ENCODE measurements at places on chromosomes 11 and 22.
A peak's percentile ranks its signal among the peaks of the same experiment; 100 is the strongest.

DNA sequence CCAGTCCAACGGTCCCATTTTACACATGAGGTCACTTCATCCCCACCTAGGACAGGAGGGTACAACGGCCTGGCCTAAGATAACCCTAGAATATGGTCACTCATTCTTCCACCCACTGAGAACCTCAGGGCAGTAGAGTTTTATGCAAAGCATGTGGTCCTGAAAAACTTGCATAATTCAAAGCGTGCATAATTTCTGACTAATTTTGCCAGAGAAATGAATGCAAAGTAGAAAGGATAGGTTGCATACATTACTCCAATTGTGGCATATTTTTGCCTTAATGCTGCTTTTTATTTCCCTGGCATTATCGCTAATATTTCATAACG is 32.5 kb upstream of the SLC35C1 start:
- peak; percentile 20 for DNase-seq

- DNase-seq: no peak
Measured at GRCh38 chr22:20279662-20280134, 11.6 kb upstream of the RTN4R start.

GRCh38 chr22:39707816-39708215 is 137.3 kb downstream of the CACNA1I start:
- no peak for DNase-seq

DNA sequence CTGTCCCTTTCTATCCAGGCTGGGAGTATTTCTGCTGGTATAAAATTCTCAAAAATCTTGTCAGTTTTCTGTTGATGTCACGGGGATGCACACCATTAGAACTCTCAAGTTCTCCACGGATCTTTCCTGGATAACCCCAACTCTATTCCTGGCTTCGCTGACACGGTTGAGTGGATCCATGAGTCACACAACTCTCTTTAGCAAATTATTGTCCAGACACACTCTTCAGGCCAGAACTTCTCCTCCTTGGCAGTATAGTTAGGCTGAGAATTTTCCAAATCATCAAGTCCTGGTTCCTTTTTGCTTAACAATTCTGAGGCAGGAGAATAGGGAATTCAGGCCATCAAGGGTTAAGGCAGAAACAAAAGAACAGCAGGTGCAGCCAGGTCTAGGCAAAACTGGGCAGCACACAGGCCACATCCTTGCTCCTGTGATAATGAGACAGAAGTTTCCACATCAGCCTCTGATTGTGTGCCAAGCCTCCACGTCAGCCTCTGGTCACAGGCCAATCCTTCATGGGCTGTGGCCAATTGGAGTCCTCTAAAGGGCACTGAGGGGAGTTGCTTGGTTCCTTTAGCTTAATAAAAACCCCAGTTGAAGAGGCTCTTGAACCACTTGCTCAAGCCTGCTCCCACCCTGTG is 5.7 kb upstream of the ACAT1 start:
- DNase-seq: peak; percentile 74

DNA sequence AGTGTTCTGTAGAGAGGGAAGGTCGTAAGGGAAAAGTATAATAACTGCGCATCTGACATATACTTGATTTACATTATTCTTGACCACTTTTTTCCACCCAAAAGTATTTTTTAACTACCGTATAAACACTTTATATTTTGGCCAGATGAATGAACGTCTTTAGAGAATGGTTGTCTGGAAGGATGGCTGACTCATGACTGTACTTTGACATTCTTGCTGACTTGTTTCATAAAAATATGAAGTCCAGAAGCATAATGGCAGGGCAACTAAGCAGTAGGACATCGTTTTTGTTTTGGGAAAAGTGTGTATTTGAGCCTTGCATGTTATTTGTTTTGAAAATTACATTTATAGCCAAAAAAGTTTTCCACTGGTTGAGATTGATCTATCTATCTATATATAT is 110.0 kb downstream of the OSBP2 start:
- no peak for DNase-seq

DNA sequence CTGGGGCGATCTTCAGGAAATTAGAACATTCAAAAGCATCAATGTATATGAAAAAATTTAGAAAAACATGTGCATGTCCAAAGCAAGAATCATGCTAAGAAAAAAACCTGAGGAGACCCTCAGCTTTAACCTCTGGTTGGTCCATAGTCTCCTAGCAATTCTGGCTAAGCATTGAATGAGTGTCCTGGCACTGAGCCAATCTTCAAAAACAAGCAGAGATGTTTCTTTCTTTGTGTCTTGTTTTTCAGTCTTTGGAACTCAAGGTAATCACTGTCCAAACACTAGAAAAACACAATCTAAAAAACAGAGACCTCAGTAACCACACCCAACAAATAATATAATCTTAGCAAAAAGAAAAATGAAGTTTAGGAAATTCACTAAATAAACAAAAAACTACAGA is 205.4 kb upstream of the CARD18 start:
- DNase-seq: no peak

- no peak for DNase-seq
Measured at GRCh38 chr11:6498544-6498943, 1.5 kb downstream of the DNHD1 start.

GRCh38 chr11:95762534-95762933 is 27.0 kb downstream of the FAM76B start:
- no peak for DNase-seq

DNA sequence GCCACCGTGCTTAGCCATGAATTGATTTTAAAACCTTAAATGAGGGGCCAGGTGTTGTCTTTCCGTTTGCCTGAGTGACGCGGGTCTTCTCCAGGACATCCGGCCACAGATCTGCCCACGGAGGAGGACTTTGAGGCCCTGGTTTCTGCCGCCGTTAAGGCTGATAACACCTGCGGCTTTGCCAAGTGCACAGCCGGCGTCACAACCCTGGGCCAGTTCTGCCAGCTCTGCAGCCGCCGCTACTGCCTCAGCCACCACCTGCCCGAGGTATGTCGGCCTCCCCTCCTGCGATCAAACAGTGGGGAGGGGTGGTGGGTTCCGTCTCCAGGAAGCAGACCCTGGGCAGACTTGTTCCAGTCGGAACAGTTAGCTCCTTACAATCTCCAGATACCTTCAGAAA is 34.4 kb downstream of the IGHMBP2 start:
- no peak for DNase-seq

All from brain (organoid and tissue), 16 donors.